ENCODE measurements at places on chromosomes 2 and 18.

GRCh38 chr2:14350856-14351255 lies 281.7 kb upstream of the LRATD1 start:
- DNase-seq = no peak

GRCh38 chr2:53438692-53439091 lies 328.9 kb upstream of the CHAC2 start:
- no peak for DNase-seq

DNA sequence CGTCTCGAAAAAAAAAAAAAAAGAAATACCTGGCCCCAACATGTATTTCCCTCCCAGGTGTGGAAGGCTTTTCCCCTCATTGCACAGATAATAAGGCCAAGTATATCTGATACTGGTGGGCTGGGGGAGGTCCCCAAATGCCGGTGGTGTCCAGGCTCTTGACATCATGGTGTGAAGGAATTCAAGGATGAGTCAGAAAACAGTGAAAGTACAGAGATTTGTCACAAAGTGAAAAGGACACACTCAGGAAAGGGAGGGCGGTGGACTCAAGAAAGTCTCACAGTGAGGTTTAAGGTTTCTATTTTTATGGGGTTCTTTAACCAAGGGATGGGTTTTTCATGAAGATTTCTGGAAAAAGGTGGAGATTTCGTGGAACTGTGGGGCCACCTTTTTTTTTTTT lies 37.8 kb upstream of the FZD5 start:
- DNase-seq = no peak

DNA sequence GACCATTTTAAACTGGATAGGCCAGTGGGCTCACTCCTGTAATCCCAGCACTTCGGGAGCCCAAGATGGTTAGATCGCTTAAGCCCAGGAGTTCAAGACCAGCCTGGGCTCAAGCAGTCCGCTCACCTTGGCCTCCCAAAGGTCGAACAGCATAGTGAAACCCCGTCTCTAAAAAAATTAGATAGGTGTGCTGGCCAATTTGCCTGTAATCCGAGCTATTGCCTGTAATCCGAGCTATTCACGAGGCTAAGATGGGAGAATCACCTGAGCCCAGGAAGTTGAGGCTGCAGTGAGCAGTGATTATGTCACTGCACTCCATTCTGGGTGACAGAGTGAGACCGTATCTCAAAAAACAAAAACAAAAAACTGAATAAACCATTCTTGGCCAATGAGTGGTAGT lies 52.6 kb upstream of the EMILIN2 start:
- no peak for DNase-seq

DNA sequence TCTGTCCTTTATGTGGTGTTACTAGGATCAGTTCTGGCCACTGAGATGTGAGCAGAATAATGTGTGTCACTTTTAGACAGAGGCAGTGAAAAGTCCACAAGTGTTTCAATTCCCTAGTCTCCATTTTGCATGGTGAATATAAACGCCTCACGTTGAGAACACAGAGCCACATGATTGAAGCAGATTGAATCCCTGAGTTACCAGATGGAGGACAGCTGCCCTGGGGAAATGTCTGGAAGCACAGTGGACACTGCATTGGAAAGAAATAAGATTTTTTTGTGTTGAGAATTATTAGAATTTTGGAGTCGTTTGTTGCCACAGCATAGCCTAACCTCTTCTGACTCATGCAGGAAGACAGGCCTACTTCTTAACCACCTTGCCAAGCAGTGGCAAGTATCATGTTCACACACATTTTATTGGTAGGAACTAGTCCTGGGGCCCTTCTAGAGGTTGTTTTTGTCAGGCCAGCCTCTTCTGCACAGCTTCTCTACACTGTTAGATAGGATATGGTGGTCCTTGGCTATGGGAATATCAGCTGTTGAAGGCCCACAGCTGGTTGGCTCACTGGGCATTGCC lies 188.6 kb downstream of the TMEM182 start:
- DNase-seq = no peak

DNA sequence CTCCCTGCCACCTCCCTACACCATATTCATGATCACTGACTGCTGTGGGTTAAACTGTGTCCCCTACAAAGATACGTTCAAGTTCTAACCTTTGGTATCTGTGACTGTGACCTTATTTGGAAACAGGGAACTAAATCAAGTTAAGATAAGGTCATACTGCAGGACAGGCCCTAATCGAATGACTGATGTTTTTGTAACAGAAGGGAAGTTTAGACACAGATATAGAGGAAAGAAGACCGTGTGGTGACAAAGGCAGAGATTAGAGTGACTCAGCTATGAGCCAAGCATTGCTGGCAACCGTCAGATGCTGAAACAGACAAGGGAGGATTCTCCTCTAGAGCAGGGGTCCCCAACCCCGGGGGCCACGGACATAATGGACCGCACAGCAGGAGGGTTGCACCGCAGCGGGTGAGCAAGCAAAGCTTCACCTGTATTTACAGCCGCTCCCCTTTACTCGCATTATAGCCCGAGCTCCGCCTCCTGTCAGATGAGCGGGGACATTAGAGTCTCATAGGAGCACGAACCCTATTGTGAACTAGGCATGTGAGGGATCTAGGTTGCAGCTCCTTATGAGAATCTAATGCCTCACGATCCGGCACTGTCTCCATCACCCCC lies 28.9 kb upstream of the RNF152 start:
- DNase-seq = no peak

GRCh38 chr2:204776781-204777559 lies 231.7 kb downstream of the PARD3B start:
- DNase-seq = no peak

DNA sequence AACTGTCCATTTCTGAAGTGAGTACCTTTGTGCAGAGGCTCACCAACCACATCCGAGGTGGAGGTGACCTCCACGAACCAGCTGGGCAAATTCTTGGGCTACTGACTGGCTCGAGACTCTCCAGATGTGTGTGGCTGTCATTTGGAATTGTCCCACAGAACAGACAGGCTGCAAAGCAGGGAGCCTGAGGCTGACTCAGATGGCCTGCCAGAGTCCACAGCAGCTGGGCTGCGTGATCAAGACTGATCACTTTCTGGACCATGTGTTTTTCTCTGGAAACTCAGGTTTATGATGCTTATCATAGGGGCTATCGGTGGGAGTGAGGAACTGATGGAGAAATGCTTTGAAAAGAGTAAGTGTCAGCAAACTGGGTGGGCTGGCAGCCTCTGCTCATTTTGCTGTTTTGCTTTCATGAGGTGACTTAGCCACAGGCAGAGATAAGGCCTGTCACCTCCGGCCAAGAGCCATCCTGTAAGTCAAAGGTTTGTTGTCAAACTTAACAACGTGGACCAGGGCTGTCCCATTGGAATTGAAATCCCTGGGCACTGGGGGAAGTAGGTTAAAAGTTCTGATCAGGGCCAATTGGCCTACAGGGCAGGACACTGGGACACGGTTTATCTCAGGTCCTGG lies 120.4 kb downstream of the LIPG start:
- DNase-seq = no peak

- no peak for DNase-seq
Observed at GRCh38 chr2:12610314-12610713, 106.4 kb upstream of the TRIB2 start.

DNA sequence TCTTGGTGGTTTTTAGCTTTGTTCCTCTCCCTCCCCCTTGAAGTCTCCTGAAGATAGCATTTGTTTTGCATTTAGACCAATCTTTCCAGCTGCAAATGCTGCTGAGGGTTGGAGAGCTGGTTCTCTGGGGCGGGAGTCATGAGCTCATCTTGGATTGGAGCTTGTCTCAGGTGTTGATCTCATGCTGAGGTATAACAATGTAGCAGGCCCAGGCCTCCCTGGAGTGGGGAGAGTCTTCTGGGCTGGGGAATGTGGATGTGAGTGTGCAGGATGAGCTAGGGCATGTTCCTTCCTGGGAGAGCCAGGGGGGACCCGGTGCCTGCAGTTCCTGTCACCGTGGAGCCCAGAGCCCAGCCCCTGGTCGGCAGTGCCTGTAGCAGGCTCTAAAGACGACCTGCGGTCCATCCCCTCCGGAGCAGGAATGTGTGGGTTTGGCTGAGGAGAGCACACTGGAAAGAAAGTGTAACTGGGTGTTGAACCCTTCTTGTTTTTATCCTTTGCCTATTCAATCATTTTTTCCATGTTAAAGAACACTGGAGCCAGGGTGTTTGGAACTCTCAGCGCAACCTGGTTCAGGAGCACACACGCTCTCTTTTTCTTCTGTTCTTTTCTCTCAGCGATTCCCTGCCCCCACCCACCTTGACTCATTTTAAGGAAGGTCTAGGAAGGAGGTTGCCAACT lies 2.7 kb downstream of the ZNF532 start:
- no peak for DNase-seq

GRCh38 chr2:23171108-23171507 lies 213.9 kb upstream of the KLHL29 start:
- no peak for DNase-seq

DNA sequence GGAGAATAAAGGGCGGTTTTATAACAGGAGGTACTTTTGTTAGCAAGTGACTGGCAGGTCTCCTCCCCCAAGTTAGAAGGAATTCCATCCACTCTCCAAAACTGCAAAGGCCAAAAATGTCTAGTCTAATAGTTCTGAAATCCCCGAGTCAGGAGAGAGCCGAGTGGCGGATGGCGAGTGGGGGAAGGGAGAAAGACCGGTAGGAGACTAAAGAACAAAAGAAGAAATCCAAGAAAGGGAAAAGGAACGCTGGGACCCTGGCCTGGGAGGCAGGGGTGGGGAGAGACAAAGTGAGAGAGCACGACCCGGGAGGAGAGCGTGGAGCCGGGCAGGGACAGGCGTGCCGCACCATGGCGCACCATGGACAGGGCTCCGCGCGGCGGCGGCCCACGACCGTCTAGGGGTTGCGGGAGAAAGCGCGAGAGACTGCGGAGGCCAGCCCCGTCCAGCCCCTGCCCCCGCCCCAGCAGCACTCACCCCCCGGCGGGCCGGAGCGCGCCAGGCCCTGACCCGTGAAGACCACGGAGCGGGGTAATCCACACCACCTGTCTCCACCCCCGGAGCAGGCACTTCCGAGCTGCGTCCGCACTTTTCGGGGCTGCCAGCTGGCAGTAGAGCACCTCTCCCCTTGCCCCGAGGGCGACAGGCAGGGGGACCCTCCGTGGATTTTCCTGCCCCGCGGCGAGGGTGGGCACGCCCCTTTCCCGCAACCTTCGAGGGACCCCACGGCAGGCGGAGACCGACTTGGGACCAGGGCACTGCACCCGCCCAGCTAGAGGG lies 1.6 kb downstream of the CDH2 start:
- DNase-seq = no peak

- no peak for DNase-seq
Observed at GRCh38 chr2:63735931-63736330, 105.8 kb upstream of the UGP2 start.

DNA sequence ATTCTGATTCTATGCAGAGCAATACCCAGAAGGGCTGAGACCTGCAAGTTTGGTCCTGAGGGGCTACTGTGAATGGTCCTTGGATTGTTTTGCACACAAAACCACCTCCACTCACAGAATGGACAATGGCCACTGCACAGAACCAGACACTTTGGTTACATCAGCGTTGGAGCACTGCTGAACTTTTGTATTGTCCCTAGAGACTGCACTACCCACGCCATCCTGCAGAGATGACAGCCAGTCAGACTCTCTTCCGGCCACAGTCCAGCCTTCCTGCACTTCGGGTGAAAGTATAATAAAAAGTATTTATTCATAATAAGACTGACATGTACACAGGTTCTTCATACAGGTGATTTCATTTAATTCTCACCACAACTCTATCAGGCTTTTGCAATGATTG lies 35.7 kb downstream of the CELF4 start:
- DNase-seq = no peak

- DNase-seq = no peak
Observed at GRCh38 chr18:24414349-24415003, 12.0 kb upstream of the IMPACT start.
